Occipital lobe (tissue), 3 donors: ENCODE measurements at places on chromosomes 13 and 19. TPM values are rescaled to one million over a fixed set of nuclear protein-coding genes. Genes with fewer than 3 reads are reported as not detected.

Gene ZNF549
- total RNA-seq, result 18.7 TPM

DNA sequence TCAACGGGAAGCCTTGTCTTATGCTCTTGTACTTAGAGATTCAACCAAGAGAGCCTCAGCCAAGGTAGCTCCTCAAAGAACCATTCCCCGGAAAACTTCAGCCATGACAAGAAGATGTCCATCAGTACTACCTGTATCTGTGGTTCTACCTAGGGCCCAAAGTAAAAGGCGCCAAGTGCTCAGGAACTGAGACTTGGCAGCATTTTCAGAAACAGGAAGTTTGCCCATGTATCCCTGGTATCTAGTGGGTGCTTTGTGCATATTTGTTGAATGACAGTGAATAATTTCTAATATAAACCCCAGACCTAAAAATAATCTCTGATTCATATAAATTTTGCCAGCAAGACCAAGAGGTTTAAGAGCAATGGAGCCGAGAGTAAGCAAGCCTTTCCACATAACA is 7.2 kb downstream of the FAM216B start:
- no peak for DNase-seq

DNA sequence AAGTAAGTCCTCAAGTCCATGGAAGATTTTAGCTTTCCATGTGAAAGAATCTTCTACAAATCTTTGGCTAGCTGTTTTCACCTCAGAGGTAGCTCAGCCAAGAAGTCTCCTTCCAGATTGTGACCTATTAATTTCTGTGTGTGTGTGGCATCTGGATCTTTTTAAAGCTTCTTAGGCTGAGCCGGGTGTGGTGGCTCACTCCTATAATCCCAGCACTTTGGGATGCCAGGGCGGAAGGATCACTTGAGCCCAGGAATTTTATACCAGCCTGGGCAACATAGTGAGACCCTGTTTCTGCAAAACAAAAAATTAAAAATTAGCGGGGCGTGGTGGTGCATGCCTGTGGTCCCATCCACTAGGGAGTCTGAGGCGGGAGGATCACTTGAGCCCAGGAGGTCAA is 13.4 kb upstream of the SLC44A2 start:
- no peak for DNase-seq

DNA sequence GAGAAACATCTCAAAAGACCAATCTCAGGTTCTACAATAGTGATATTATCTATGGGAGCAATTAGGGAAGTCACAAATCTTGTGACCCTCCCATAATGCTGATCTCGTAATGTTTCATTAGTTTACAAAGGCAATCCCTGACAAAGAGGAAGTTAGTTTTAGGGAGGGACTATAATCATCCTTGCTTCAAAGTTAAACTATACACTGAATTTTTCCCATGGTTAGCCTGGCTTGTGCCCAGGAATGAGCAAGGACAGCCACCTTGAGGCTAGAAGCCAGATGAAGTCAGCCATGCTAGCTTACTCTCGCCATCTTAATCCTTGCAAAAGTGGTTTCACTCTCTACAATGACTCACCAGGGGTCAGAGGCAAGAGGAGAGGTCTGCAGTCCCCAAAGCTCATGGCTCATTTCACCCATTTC is 5.4 kb downstream of the CEACAM3 start:
- DNase-seq, result no peak

GRCh38 chr19:1076951-1077350 is 10.0 kb downstream of the ARHGAP45 start:
- no peak for DNase-seq

- no peak for DNase-seq
These were observed 20.2 kb upstream of the PGLS start for GRCh38 chr19:17491287-17491686.

Gene KIR3DL1
- not detected for total RNA-seq

DNA sequence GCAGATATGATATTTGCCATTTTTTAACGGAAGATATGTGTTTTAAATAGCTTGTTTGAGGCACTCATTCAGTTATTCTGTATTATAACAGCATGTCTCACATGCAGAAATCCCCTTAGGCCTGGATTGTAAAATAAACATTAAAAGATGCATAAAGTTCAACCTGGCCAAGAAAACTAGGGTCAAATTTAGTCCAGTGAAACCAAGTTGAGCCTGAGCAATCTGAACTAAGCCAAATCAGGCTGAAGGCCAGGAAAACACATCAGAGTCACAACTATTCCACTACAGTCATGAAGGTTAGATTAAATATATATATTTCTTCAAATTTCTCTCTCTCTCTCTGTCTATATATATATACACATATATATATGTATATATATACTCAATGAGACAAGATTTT is 504.8 kb downstream of the SLITRK1 start:
- DNase-seq, result no peak

- DNase-seq, result no peak
These were observed 161.8 kb downstream of the KCTD12 start for GRCh38 chr13:76724421-76724820.

Gene PRRG2
- 0.31 TPM for total RNA-seq

Gene OR7C1
- total RNA-seq, result not detected

GRCh38 chr13:21078501-21078900 is 17.1 kb upstream of the LATS2 start:
- no peak for DNase-seq

DNA sequence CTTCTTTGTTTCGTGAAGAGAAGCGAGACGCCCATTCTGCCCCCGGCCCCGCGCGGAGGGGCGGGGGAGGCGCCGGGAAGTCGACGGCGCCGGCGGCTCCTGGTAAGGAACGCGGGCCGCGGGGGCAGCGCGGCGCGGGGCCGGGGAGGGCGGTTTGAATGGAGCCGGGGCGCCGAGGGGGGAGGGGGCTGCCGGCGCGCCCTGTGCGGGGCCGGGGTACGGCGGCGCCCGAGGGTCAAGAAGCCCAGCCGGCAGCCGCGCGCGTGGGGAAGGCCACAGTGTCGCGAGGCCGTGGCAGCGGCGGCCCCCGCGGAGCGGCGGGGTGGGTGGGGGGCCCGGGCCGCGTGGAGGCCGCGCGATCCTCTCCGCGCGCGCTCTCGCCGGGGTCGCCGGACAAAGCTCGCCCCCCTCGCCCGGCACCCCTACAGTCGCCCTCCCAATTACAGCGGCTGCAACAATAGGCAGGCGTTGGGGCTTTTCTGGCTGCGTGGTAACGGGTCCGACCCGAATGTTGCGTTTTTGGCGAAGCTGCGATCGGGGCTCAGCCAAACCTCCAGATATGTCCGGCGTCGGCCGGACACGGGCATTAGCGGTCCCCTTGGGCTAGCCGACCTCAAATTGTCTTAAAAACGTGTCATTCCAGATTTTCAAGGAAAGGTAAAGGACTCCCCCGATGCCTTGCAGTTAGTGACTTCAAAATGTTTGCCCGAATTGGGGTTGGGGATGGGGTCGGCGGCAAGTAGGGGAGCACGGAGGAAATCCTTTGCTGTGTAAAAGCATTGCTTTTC is 437 bp downstream of the SMARCA4 start:
- DNase-seq, result no peak

DNA sequence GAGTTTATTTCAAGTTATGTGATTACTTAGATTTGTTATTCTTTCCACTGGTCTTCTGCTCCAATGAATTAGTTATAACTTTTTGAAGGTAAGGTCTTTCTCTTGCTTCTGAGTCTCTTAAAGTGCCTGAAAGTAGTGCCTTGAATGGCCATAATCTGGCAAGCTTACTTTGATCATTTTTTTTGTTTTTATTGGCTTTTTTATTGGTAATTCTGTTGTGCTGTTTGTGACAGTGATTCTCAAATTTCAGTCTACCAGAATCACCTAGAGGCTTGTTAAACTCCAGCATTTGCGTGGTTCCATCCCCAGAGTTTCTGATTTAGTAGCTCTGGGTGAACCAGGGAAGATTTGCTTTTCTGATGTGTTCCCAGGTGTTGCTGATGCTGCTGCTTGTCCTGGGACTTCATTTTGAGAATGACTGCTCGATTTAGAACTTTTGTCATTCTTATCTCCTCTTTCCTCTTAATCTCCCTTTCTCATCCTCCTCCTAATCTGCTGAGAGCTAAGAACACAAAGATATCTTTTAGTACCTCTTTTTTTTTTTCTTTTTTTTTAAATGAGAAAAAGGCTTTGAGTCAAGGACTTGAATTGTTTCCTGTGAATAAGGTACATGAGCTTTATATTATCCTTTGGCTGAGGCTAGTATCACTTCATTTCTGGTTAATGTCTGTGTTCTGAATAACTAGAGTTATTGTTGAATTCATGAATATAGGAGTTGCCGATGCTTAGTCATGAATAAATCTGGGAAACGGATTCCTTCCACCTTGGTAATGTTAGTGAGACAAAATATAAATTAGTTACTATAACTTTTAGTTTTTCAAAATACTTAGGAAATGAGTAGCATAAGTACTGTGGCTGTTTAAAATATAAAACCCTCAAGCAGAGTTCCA is 91.4 kb downstream of the PAN3 start:
- no peak for DNase-seq

DNA sequence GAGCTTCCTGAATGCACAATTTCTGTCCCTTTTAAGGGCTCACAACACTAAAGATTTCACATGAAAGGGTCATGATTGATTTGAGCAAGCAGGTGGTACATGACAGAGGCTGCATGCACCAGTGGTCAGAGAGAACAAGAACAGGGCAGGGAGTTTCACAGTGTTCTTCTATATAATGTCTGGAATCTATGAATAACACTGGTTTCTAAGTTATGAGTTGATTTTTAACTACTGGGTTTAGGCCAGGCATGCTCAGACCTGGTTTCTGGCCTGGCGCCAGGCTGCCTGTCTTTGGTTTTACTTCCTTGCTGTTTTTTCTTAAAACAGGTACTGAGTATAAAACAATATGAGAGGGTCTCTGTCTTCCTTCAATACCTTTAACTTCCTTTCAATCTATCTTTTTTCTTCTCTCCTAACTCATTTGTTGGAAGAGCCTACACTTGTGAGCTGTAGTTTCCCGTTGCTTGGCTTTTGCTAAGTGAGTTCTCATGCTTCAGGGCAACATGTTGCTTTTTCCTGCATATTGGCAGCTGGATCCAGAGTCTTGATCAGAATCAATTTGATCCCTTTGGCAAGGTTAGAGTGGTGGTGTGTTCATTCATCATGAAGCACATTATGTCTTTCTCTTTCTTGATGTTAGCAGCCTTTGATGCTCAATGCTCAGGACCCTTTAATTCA is 38.5 kb upstream of the FGF14 start:
- DNase-seq, result no peak

GRCh38 chr19:35168196-35168595 is 13.7 kb downstream of the FXYD5 start:
- no peak for DNase-seq

Gene MAB21L1
- 0.94 TPM for total RNA-seq

DNA sequence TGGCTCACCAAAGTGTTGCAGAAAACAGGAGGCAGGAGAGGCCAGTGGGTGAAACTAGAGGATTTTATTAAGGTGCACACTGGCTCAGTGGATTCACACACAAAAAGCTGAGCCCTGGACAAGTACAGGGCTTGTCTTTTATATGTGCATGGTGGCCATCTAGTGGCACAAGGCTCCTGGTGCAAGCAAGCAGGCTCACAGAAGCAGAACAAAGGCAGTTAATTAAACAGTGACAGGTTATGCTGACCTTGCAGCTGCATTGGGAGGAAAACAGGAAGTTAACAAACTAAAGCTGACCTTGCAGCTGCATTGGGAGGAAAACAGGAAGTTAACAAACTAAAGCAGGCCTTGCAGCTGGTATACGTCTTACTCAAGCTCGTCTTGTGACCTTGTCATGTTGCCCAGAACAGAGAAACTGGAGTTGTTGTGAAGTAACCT is 65.3 kb upstream of the ZNF681 start:
- no peak for DNase-seq

Gene FCGBP
- 3.1 TPM for total RNA-seq

Gene MEIOSIN
- total RNA-seq, result not detected

DNA sequence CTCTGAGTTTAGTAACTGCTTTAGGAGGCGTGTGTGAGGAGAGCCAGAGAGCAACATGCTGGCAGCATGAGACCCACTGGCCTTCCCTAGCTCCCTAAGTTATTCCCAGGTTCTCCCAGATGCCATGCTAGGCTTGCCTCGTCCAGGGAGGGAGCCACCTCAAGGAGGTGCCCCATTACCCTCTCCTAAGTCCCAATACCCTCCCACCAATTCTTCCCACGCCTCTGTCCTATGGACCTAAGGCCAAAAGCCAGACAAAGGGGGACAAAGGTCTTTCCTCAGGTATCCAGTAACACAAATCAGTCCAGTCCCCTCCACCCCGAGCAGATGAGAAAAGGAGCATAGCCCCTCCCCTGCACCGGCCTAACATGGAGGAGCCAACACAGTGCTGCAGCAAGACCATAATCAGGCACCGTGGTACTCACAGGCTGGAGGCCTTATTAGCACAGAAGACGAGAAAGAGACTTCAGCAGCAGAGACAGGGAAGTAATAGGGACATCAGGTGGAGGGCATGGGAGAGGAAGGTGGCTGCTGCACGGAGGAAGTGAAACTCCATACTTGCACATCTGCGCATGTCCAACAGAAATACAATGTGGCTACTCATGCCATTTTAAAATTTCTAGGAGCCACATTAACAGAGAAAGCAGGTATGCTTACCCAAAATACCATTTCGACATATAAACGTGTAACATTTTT is 46.3 kb downstream of the BRD4 start:
- no peak for DNase-seq

- no peak for DNase-seq
These were observed 555 bp downstream of the NR2C2AP start for GRCh38 chr19:19202707-19203011.

Gene HS6ST3
- total RNA-seq, result 8.4 TPM

Gene STOML3
- total RNA-seq, result 0.16 TPM

Gene FOSB
- 2.2 TPM for total RNA-seq

DNA sequence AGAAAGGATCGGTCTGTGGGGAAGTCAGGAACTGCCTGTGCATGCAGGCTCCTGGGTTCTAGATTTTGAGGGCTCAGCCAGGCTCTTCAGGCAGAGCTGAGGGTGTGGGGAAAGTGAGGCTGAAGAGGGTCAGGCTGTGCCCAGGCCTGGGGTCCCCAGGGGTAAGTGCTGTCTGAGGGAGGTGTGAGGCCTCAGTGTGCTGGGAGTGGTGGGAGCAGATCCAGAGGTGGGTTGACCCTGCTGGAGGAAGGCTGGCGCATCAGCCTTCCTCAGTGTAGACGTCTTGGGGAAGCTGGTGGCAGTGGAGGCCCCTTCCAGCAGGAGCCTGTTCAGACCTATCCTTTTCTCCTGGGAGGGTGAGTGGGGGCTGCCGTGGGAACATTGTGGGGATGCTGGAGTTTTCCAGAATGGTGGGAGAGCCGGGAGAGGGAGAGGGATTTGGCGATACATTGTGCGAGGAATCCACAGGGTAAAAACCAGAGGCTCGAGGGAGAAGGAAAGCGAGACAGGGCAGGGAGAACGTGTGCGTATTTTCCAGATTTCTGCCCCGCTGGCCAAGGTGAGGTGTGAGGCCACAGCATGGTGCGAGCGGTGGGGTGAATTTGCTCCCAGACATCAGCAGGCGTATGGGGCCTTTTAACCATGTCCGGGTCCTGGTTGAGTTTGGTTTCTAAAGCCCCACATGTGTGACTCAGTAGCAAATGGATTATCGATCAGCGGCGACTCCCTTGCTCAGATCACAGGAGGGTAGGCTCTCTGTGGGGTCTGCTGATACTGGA is 237.7 kb downstream of the TEX29 start:
- DNase-seq, result no peak

Gene MISP
- total RNA-seq, result not detected

DNA sequence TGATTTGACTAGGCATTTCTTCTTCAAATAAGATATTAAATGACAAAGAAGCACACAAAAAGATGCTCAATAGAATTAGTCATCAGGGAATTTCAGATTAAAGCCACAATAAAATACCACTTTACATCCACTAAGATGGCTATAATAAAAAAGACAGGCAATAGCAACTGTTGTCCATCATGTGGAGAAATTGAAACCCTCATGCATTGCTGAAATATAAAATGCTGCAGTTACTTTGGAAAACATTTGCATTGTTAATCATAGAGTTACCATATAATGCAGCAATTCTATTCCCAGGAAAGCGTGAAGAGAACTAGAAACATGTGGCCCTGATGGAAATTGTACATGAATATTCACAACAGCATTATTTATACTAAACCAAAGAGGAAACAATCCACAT is 605.5 kb upstream of the SLITRK1 start:
- no peak for DNase-seq
